ENCODE measurements at places on chromosomes 13 and 19.

DNA sequence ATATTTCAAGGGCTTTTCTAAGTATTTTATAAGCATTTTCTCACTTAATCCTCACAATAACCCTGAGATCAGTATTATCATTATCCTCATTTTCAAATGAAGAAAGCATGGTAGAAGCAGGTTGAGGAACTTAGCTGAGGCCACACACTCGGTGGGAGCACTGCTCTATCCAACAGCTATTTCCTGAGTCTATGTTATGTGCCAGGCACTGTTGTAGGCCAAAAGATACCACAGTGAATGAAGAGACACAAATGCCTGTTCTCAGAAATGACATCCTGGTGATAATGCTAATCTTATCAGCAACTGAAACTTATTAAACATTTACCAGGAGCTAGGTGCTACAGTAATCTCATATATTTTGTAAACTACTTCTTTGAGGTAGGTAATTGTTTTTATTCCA is 553.9 kb upstream of the ARGLU1 start:
- H3K27ac ChIP-seq: no peak overlapping the region
- no peaks in the 10 kb centered on the region for H3K36me3 ChIP-seq
- no peak for DNase-seq
- H3K4me1 ChIP-seq: no peaks in the 10 kb centered on the region
- no peaks in the 10 kb centered on the region for H3K27me3 ChIP-seq

DNA sequence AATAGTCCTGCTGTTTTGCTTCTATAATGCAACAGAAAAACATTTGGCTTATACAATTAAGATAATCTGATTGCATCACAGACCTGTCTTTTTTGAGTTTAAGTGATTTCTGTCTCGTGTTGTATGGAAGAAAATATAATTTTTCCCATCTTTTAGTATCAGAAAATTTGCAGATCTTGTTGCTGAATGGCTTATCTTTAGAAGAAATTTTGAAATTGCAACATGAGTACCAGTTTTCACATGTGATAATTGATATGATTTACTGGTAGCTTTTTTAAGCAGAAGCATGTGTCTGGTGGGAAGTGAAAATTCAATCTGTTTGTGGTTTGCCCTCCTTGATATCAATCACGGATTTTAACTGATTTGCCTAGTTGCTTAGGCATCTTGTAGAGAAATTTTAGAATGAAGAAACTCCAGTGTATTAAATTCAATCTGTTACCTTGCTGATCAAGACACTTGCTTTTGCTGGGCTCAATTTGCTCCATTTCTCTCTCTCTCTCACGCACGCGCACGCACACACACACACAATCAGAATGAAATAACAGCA is 89.8 kb upstream of the MYCBP2 start:
- no peaks in the 10 kb centered on the region for H3K27me3 ChIP-seq
- H3K4me3 ChIP-seq: no peak overlapping the region
- no peaks in the 10 kb centered on the region for H3K4me1 ChIP-seq
- no peak overlapping the region for H3K27ac ChIP-seq

DNA sequence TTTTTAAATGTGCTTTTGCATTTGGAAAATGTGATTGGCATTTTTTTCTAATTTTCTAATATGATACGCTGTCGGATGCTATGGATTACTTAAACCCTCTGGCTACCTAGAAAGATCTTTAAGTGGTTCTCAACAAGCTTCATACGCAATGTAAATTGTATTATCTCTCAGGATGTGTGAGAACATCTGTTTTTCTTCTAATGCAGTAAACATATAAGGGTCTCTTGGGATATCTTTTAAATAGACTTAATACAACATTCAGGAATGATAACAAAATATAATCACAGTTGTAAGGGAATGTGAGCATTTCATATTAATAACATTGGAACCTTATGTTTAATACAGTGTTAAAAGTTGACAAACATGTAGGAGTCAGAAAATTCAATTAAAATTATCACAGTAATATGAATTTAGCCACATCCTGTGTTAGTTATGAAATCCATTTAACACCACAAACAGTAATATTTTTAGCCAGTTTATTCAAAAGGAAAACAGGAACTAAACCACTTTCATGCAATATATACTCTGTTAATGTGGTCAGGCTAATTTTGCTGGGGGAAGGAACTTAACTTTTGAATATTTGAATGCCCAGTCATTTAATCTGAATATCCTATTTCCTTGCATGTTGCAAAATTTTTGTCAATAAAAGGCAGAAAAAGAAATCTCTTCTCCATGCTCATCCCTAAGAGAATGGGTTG is 15.0 kb upstream of the ALOX5AP start:
- no peak overlapping the region for H3K4me3 ChIP-seq
- DNase-seq: no peak
- no peaks in the 10 kb centered on the region for H3K36me3 ChIP-seq
- no peaks in the 10 kb centered on the region for H3K27me3 ChIP-seq

DNA sequence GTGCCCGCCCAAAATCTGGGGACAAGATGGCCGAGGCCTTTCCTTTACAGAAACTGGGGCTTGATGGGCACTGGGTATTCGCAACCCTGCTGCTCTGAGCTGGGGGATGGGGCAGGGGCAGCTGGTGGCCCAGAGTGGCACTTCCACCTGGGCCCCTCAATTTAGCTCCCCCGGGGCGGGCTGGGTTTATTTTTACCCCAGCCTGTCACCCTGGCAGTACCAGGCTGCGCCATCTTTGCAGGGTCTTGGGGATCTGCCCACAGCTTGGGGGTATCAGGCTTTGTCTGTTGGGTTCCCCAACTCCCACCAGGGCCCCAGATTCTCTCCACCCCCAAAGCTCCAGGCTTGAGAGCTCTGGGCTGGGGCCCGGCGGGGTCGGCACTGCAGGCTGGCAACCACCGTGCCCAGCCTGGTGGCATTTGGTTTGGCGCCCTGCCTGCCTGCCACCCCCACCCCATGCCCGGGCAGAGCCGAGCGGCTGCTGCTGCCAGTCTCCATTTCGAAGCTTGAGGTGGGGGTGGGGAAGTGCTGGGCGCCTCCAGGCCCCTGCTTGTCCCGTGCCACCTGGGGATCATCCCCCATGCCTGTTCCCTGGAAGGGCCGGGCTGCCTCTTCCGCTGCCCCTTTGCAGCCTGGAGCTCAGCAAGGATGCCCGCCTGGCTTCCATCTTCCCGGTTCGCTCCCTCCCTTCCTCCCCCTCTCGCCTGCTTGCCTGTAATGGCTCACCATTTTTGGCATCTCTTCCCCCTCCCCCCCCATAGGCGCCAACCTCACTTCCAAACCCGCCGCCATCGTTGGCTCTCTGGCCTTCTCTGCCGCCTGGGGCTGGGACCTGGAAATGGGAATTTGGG is 11.4 kb downstream of the NFIX start:
- H3K4me1 ChIP-seq: peaks cover 41% of the 10 kb centered on the region
- DNase-seq: no peak
- H3K27me3 ChIP-seq: no peaks in the 10 kb centered on the region
- peaks cover 7% of the 10 kb centered on the region for H3K36me3 ChIP-seq
- H3K4me3 ChIP-seq: no peak overlapping the region
- peak overlapping the region; percentile 98 for H3K27ac ChIP-seq

DNA sequence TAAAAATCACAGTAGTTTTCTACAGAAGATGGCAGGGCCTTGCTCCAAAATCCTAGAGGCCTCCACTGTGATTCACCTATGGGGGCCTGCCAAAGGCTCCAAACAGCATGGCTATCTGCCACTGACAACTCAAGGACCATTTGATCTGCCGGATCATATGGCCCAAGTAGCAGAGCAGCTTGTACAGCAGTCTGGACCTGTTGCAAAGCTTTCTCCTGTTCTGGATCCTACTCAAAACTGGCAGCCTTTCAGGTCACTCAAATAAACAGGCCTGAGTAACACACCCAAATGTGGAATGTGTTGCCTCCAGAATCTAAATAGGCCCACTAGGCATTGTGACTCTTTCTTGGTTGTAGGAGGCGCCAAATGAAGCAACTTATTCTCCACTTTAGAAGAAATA is 1049.3 kb downstream of the PCDH9 start:
- no peak for DNase-seq
- no peaks in the 10 kb centered on the region for H3K4me1 ChIP-seq
- H3K27me3 ChIP-seq: no peaks in the 10 kb centered on the region
- no peak overlapping the region for H3K27ac ChIP-seq

- no peak overlapping the region for H3K4me3 ChIP-seq
- no peak overlapping the region for H3K27ac ChIP-seq
- DNase-seq: no peak
These were observed 12.1 kb downstream of the KDM4B start for GRCh38 chr19:4980838-4981680.

Measured in ascending aorta (tissue), 2 donors.